ENCODE measurements at places on chromosomes 4 and X.

DNA sequence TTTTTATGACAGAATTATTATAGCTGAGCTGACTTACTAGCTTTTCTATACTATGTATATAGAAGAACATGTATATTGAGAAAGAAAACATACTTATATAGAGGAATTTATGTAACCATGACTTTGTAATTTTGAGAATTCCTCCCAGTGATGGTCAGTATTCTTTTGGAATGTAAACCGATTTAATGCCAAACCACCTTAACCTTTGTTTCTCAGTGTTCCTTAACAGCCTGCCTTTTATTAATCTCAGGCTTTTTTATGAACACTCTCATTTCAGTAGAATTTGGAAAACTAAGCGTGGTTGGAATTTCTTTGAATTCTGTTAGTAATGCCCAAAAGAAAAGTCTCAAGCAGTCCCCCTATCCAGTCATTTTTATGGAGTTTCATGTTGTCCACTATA, 47.0 kb downstream of the MOSPD2 start:
- DNase-seq: no peak

GRCh38 chr4:16858275-16858752, 40.1 kb downstream of the LDB2 start:
- no peak for DNase-seq

DNA sequence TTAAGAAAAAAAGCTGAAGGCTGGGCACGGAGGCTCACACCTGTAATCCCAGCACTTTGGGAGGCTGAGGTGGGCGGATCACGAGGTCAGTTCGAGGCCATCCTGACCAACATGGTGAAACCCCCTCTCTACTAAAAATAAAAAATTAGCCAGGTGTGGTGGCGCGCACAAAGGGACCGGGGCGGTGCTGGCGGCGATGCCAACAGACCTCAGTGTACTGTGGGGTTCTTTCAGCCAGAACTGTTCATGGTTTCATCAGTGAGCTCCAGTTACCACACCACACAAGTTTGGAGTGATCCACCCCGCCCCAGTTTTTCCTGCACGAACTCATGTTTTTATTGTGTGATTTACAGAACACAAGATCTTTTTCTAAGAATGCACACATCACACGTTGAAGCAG, 21.2 kb upstream of the IRAK1 start:
- DNase-seq: no peak

DNA sequence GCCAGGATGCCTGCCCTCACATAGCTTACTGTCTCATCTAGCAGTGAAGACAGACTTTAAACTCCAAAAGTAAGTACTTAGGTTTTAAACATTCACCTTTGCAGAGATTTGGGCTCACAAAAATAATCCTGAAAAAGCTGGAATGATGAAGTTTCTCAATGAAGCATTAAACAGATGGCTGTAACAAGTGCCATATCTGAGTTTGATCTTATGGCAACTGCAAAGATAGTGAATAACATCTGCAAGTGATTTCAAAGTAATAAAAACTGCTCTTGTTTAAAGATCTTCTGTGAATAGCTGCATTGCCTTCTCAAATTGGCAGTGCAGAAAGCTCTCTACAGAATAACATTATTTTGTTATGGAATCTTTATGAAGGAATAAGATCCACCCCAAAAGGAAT, 271.2 kb upstream of the SMIM31 start:
- DNase-seq: no peak

DNA sequence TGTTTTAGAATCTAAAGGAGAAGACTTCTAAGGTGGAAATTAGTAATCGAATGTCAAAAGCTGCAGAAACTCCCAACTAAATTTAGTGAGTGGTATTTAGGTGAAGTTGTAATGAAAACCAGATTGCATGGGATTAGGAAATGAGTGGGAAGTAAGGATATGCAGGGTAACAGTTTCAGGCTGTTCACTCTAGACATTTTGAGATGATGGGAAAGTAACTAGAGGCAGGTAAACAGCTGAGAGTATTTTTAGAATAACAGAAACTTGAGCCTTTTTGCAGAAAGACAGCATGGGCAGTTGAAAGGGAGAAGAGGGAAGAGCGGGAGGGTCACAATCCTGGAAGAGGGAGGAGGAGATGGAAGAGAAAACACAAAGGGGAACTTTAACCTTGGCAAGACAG, 12.7 kb downstream of the SPRY1 start:
- DNase-seq: no peak

DNA sequence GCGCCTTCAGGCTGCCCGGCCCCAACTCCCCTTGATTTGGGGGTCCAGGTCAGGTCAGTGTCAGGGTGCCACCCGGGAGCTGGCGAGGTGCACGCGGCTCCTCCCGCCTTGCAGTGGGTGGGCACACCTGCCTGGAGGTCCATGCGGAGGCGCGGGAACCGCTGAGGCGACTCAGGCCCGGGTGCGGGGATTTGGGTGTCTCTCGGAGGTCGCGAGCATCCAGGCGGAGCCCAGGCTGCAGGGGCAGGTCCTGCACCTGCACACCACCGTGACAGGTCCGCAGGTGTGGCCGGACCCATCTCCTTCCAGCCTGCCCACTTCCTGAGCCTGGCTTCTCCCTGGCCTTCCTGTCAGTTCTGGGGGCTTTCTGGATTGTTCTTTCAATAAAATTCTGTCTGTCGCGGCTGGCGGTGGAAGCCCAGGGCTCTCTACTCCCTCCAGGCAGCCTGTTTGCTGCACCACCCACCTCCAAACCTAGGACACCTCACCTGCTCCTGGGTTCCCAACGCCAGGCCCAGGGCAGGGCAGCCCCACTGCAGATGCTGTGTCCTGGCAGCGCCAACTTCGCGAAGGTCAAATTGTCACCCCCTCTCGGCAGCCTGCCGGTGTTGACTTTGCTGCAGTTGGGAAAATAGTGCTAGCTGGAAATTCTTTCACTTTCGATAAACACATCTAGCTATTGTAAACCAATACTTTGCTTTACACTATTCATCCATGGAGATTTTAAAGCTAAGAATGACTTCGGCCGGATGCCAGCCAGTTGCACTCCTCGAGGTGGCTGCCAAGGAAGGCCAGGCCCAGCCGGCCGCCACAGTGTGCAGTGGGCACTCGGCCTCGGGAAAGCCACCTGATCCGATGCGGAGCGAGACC, 35.9 kb downstream of the FGFRL1 start:
- no peak for DNase-seq

- DNase-seq: no peak
These were observed 151.2 kb downstream of the COX18 start for GRCh38 chr4:72918362-72918761.

DNA sequence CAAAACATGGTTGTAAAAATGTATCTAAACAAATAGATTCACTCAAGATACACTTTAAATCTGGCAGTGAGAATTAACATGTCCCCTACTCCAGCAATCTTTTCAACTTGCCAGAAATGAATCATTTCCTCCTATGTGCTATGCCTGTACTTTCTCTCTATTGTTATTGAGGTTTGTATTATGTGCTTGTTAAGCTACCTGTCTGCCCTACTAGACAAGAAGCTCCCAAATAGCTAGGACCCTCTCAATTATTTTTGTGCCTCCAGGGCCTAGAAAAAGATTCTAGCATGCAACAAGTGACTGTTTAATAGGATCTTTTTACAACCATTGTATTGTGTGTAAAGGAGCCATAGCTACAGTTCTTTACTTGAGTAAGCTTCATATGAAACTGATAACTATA, 3.5 kb upstream of the SAP30 start:
- DNase-seq: no peak
